CD4-positive, alpha-beta T cell treated with Interleukin-17A for 4 hours (primary cell): ENCODE measurements at places on chromosomes 5 and 9.

DNA sequence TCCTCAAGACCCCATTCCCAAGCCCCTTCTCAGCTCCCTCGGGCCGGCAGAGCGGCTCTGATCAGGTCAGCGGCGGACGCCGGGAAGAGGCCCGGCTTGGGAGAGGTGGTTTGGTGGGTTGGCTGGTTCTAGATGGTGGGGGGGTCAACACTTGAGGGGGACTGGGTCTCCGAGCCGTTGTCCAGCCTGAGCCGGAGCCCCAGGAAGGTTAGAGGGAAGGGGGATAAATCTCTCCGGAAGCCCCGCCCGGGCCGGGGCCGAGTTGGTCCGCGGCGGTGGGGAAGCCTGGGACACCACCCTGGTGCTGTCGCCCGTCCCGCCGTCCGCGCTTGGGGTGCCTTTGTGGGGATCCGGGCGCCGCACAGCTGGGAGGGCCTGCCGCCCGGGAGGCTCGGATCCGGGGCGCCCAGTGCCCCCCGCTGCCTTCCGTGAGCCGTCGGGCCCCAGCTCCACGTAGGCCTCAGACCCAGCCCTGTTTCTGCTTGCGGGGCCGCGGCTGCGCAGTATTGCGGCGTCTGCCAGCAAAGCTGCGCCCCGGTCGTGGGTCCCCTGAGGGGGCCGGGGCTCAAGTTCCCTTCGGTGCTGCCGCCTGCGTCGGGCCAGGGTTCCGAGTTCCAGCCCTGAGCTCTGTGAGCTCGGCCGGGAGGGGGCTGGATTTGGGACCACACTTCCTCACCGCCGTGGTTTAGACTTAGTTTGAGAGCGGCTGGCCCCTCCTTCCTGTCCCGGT is 542 bp upstream of the TRIM52 start:
- peak; percentile 81 for DNase-seq

DNA sequence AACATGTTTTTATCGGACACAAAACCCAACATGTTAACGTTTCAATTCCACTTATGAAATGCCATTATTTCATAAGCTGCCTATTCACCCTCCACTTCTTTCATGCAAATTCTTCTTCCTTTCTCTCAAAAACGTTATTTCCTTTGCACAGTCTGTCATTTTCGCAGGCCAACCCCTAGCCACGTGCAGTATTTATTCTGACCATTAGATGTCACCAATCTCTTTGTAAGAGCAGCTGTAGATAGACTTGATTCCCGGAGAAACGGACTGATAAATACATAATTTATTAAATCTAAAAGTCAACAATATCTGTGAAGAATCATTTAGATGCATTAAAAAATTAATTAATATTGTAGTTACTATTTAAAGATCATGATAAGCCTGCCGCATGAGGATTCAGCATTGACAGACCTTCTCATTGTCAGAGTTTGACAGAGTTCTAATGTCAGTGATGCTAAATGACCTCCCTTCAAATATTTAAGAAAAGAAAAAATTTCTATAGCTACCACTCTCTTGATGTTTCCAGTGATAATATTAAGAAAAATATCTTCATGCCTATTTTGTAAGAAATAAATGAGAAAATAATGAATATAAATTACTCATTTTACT is 933.6 kb downstream of the CDH12 start:
- no peak for DNase-seq

GRCh38 chr9:70480405-70480980 is 66.0 kb upstream of the KLF9 start:
- no peak for DNase-seq

DNA sequence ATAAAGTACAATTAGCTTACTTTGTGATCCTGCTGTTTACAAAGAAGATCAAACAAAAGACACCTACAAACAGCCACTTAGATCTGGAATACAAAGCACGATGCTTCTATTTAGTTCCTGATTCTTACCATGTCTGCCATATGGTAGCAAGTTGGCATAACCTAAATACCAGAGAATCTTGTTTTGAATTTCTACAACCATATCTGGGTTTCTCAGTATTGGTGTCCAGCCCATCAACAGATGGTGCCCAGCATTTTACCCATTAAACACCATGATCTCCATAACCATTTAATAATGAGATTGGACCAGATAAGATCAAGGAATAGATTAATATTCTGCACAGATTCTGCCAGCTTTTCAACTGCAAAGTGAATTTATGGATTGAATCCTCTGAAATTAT is 29.8 kb downstream of the SLC24A2 start:
- DNase-seq = no peak

DNA sequence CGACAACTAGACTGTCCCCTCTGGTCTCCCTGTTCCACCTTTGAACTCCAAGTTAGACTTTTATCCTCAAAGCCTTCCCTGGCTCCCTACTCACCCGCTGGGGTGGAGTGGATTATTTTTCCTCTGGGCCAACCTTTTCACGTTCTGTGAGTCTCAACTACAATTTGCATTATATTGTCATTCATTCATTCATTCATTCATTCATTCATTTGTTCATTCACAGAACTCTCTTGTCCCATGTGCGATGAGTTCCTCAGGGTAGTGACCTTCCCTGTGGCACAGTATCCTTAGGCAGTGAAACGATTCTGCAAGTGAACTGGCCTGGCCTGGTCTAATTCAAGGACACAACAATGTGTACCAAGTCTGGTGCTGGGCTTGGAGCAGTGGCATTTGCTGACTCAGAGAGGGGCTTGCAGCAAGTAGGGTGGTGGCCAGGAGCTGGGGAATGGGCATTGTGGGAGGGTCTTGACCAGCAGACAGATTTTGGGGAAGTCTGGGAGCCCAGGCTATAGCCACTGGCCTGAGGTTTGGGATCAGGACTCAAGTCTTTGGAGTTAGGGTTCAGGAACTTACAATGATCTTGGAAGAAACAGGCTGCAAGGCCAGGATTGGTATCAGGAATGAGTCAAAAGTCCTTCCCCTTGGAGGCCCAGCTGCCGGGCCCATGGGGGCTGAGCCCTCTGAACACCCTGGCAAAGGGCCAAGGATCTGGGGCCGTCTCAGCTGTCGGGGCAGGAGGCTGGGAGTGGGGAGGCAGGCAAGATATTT is 37.2 kb upstream of the COL15A1 start:
- no peak for DNase-seq

DNA sequence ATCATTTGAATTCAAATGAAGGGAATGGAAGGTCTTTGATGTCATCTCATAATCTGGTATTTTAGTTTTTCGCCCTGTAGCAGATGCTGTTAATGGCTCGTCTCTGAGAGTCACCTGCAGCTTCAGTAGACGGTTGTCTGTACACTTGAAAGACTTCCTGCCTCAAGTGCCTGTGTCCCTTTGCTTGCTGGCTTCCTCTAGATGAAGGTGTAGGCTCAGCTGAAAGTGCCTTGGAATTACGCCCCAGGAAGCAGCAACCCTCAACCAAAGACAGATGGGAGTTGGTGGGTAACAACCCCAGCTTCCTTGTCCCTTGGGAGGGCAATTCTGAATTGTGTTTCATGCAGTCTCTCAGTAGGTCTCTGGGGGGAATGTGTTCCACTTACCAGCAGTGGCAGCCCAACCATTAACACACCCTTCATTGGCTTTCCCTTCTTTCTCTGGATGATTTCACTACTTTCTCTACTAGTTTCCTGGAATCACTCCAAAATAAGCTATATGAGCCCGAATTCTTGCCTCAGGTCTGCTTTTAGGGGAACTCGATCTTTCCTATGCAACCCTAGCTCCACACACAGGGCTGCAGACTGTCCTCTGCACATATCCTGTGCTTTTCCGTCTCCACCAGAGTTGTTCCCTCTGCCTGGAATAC is 395.6 kb downstream of the DMAC1 start:
- no peak for DNase-seq

- DNase-seq = no peak
These were observed 135.5 kb downstream of the SPATA31D1 start for GRCh38 chr9:82124090-82124489.

GRCh38 chr5:6783787-6784186 is 70.6 kb downstream of the TENT4A start:
- DNase-seq = no peak

DNA sequence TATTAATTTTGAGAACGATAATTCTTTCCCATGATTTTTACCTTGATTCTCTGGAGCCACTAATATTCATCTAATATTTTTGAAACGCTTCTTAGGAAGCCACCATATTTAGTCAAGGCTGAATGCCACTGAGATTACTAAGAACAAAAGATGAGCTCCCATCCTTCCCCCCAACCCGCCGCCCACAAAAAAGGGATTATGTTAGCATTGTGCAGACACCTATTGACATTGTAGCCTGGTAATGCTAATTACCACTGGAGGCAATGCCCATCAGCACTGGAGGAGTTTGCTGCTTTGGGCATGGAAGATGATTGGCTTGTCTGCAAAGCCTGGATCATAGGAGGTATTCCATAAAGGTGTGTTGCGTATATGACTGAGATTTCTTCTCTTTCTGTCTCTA is 739.1 kb upstream of the WWC1 start:
- DNase-seq = no peak

GRCh38 chr5:115461093-115461492 is 83.5 kb downstream of the FEM1C start:
- DNase-seq = no peak

GRCh38 chr5:122454541-122454940 is 142.5 kb downstream of the SNCAIP start:
- no peak for DNase-seq

DNA sequence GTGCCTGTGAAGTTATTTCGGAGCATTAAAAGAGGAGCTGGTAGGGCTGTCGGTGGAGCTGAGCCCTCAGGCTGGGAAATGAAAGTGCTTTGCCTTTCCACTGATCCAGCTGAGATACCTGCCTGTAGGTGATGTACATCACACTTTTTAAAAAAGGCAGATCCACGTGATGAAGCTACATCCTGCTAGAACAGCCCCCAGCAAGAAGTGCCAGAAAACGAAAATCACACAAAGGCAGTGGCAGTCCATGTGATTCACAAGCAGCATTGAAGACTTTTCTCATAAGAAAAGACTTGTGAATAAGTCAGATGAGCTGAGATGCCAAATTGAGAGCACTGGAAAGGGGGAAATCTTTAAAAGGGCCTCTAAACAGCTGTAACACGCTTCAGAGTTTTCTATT is 765.1 kb downstream of the PTPRD start:
- DNase-seq = no peak

DNA sequence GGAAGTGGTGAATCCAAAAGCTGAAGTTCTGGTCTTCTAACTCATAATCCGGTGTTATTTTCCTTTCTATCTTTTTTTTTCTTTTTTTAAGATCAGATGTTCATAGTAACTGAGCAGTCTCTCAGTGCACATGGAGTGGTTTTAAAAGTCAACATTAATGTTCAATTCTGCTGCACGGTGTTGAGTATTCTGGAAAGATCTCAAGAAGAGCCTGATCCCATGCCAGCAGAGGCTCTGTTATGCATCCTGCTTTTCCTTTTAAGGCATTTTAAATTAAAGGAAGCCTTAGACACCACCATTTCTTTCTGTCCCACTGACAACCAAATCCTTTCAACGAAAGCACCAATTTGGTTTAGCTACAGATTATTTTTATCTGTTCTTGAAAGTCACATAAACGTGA is 33.4 kb downstream of the SEMA5A start:
- no peak for DNase-seq

DNA sequence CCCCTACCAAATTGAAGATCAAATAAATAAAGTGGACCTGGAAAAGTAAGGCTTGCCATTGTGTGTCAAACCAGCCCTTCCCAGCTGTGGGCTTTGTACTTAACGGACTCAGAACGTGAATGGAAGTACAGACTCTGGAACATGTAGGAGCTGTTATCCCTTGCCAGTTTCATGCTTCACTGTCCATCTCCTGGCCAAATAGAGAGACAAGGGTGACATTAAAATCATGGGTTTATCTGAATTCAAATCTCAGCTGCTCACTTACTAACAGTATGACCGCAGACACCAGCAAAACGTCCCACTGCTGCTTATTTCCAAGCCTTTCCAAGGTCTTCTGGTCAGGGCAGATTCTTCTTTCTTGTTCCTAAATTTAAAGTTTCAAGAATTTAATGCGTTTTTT is 52.2 kb downstream of the EXOSC2 start:
- DNase-seq = no peak

DNA sequence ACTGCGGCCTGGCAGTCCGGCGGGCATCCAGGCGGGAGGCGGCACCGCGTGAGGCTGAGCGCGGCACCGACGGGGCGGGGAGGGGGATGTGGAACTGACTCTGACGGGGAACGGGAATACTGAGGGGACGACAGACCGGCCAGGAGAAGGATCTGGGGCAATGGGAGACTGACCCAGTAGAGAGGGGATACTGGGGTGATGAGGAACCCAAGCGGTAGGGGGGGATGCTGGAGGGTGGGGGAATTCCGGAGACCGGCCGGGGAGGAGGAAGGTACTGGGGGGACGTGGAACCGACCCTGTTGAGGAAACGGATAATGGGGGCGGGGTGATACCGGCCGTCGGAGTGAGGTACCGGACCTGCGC is 423 bp downstream of the IPPK start:
- no peak for DNase-seq

DNA sequence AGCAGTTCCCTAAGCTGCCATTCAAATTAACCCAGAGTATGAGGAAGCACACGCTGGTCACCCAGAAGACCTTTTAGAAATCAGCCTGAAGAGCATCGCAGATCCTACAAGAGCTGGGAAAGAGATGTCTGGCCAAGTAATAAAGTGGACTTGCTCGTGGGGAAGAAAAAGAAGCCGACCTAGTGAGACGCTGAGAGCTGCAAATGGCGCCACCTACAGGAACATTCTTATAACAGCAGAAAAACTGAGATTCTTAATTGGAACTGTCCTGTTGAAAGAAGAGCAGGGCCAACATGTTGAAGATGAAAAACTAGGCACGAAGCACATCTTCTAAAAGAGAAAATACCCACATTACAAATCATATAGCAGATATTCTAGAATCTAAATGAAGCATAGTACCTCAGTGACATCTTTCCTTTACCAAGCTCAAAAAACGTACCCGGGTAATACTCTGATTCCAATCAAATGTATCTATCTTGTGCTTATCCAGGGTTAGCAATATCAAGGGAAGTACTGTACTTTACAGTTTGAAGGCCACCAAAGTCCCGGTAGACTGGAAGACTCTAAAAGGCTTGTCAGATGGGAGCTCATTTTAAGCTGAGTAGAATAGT is 3.9 kb upstream of the GNAQ start:
- peak; percentile 73 for DNase-seq

DNA sequence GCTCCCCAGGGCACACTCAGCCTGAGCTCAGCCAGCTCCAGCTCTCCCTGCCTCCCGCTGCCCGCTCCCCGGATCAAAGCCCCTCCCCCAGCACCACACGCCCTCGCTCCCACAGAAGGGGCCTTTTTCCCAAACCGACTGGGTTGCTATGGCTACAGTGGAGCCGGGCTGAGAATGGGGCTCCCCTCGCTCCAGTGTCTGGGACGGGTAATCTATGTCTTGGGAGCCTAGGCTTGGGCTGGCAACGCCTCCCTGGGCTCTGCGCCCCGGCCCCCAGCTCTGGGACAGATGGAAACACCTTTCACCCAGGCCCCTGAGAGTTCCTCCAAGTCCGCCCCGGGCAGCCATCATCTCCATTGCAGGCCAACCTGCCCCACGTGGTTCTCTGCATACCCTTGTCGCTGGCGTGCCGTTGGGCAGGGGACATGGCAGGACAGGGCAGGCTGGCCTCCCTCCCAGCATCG is 29.6 kb downstream of the NOTCH1 start:
- no peak for DNase-seq

DNA sequence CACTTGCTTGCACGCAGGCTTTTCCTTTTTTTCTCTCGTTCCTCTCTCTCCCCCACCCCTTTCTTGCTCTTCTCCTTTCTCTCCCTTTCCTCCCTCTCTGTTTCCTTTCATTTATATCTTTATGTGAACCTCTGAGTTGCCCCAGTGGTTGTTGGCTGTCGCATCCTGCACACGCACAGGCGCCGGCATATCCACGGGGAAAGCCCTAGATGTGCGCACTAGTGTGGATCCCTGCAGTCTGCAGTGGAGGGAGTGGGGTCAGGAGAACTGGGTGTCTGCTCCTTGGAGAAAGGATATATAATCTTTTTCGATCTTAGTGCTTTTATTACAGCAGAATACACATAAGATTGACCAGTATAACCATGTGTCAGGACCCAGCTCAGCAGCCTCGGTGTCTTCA is 223.5 kb downstream of the FANCC start:
- DNase-seq = no peak
